Neural crest cell (in vitro differentiated cells): ENCODE measurements at places on chromosomes 6 and 20. TPM values are rescaled to one million over a fixed set of nuclear protein-coding genes. Genes with fewer than 3 reads are reported as not detected.

The TFAP2D gene
- not detected in 2 replicates for total RNA-seq

The PKIB gene
- 86.4 and 88.8 TPM in 2 replicates for total RNA-seq

GRCh38 chr20:38075161-38075998 lies 41.8 kb downstream of the RPRD1B start:
- H3K27ac ChIP-seq, result no peak overlapping the region
- H3K4me3 ChIP-seq, result no peak overlapping the region
- H3K36me3 ChIP-seq, result peaks cover 54% of the 10 kb centered on the region
- no peak for DNase-seq
- peaks cover 18% of the 10 kb centered on the region for H3K4me1 ChIP-seq

DNA sequence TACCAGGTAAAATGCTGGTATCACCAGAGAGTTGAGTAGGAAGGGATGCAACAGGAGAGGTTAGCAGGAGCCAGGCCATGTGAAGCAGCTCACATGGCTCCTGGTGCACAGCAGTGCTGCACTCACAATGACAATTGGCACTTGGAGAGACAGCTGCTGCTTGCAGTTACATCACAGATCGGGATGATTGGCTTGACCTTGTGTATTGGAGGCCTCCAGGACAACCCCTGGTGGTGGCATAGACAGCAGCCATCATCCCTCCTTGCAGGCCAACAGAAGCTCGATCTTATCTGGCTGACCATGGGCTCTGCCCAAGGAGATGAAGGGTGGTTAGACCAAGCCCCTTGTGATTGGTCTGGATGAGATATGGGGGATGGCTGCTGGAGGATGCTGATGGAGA lies 73.0 kb downstream of the EYA2 start:
- no peak overlapping the region for H3K4me3 ChIP-seq
- H3K36me3 ChIP-seq, result no peaks in the 10 kb centered on the region
- no peaks in the 10 kb centered on the region for H3K27me3 ChIP-seq
- no peak overlapping the region for H3K27ac ChIP-seq
- peaks cover 9% of the 10 kb centered on the region for H3K4me1 ChIP-seq

The SMPDL3A gene
- 3.3 and 3.6 TPM in 2 replicates for total RNA-seq
